ENCODE measurements at places on chromosomes 4 and X.

DNA sequence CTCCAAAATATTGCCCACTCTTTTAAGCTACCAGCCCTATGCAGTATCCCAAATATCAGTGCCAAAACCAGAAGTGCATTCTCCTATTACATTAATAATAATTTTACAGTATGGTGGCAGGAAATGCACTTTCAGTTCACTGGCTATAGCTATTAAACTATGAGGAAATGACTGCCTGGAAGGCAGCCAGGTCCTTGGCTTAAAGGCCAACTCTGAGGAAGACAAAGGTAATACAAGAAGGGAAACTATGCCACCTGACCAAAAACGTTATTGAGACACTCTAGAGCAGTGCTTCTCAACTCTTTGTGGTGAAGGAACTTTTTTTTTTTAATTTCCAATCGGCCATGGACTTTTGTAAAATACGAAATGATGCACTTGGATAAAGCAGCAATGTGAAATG lies 133.6 kb upstream of the VAMP7 start:
- DNase-seq, result no peak

GRCh38 chrX:51608126-51608525 lies 10.6 kb downstream of the CENPVL3 start:
- DNase-seq, result no peak

DNA sequence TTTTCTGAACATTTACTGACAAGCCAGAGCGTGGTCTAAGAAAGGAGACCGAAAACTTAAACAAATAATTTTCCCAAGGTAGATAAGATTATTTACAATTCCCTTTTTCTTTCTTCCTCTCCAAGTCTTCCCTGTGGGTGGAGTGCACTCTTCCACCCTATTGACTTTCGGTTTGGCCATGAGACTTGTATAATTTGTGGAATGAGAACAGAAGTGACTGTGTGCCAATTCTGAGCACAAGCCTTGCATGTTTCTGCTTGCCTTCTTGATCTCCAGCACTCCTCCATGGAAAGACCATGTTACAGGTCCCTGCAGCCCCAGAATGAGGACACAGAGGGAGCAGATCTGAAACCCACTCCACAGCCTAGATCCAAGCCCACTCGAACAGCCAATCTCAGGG lies 150.0 kb upstream of the HPGD start:
- DNase-seq, result no peak

- no peak for DNase-seq
Measured at GRCh38 chrX:2694914-2695267, 3.8 kb downstream of the CD99 start.

- no peak for DNase-seq
Measured at GRCh38 chr4:41933997-41934503, 1.2 kb upstream of the TMEM33 start.
